Airway epithelial cell (primary cell): ENCODE measurements at places on chromosomes 1 and 21. TPM values are rescaled to one million over a fixed set of nuclear protein-coding genes. Genes with fewer than 3 reads are reported as not detected.

Gene SCAMP3
- 48.8 and 83.8 TPM in 2 replicates for total RNA-seq

Gene CD52
- total RNA-seq, result not detected in 2 replicates

Gene BCAR3
- 80.2 and 95.4 TPM in 2 replicates for total RNA-seq

Gene MX2
- 0.35 TPM in 1 of 2 replicates, not detected in the other for total RNA-seq

Gene DTL
- 10.6 and 15.2 TPM in 2 replicates for total RNA-seq

Gene NBPF10
- 0.09 and 0.28 TPM in 2 replicates for total RNA-seq

Gene NRDC
- 58.6 and 73.7 TPM in 2 replicates for total RNA-seq

Gene DCST1
- total RNA-seq, result not detected in 2 replicates

Gene GIPC2
- 0.09 and 0.14 TPM in 2 replicates for total RNA-seq

Gene MFAP2
- 53.0 and 53.1 TPM in 2 replicates for total RNA-seq

Gene ST6GALNAC3
- total RNA-seq, result 0.14 TPM in 2 replicates

Gene NTNG1
- 1.3 TPM in 2 replicates for total RNA-seq

Gene TRIM62
- 5.1 and 7.3 TPM in 2 replicates for total RNA-seq
